ENCODE measurements at places on chromosomes 7 and 10.
A peak's percentile ranks its signal among the peaks of the same experiment; 100 is the strongest.

GRCh38 chr7:152896217-152896616 is 136.7 kb downstream of the ACTR3B start:
- no peaks in the 10 kb centered on the region for H3K36me3 ChIP-seq
- H3K27ac ChIP-seq, result no peak overlapping the region
- no peak overlapping the region for H3K4me3 ChIP-seq
- H3K4me1 ChIP-seq, result peaks cover 24% of the 10 kb centered on the region

GRCh38 chr7:115024276-115024675 is 102.4 kb downstream of the MDFIC start:
- no peaks in the 10 kb centered on the region for H3K36me3 ChIP-seq
- no peaks in the 10 kb centered on the region for H3K27me3 ChIP-seq
- H3K27ac ChIP-seq, result no peak overlapping the region
- no peak overlapping the region for H3K4me3 ChIP-seq

DNA sequence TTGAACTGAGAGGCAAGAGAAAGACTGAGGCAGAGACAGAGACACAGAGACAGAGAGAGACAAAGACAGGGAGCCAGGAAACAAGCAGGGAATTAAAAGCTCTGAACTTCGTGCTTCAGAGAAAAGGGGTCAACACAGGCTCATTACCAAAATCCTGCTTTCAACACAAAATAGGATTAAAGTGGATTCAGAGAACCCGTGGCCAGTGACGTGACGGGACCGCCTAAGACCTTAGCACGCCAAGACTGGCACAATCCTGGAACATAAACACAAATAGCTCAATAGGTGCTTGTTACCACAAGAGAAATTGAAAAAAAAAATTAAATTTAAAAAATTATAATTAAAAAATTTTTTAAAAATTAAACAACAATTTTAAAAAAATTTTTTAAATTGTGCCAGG is 21.5 kb downstream of the ASB13 start:
- DNase-seq, result no peak
- peak overlapping the region; percentile 2 for H3K4me3 ChIP-seq
- H3K27ac ChIP-seq, result no peak overlapping the region
- H3K4me1 ChIP-seq, result peaks cover 39% of the 10 kb centered on the region
- H3K36me3 ChIP-seq, result peaks cover 62% of the 10 kb centered on the region

DNA sequence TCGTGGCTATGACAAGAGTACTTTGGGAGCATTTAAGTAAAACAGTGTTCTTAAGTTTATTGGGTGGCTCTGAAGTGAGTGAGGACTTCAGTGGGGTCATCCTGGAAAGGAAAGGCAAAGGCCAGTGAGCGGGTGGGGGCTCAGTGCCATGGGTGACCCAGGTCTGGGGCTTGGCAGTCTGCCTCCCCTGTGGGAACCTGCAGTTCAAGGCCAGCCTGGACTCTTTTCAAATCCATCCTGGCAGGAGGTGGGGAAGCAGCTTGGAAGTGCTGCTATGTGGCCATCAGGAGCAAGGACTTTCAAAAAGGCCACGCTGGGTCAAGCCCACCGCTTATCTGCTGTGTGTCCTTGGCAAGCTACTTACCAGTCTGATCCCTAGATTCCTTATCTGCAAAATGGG is 148.9 kb upstream of the NPS start:
- peaks cover 15% of the 10 kb centered on the region for H3K36me3 ChIP-seq
- H3K27ac ChIP-seq, result no peak overlapping the region
- H3K4me3 ChIP-seq, result no peak overlapping the region
- no peaks in the 10 kb centered on the region for H3K4me1 ChIP-seq
- H3K27me3 ChIP-seq, result no peaks in the 10 kb centered on the region
